ENCODE measurements at places on chromosomes 2 and 18.

DNA sequence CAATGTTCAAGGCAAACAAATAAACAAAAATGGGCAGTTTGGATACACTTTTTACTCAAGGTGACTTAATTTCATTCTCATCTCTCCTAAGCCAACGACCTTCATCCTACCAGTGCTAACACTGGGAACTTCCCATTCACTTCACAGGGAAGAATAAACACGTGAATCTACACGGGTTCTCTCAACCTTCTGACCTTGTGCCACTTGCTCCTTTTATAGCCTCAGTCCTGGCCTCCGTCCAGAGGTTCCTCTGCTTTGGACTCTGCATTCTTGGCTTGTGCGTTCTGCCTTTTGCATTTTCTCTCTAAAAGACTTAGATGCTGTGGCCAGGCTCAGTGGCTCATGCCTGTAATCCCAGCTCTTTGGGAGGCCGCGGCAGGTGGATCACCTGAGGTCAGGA lies 13.8 kb downstream of the ZNF2 start:
- no peak for DNase-seq

DNA sequence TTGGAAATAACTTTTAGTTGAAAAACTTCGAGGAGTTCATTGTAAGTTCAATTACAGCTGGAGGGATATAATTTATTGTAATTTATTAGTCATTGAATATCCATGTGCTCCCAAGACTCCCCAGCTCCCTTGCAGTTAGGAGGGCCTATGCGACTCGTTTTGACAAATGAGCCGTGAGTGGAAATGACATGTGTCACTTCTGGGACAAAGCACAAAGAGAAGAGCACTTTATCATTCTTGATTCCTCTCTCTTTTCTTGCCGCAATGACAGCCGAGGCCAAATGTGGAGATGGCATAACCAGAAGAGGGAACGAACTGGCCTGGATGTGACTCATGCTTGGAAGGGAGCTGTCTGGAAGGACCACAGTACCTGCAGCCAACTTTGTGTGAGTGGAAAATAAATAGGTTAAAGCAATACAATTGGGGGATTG lies 44.2 kb upstream of the ITSN2 start:
- DNase-seq, result no peak

GRCh38 chr2:110900191-110900590 lies 167.8 kb downstream of the ACOXL start:
- no peak for DNase-seq

DNA sequence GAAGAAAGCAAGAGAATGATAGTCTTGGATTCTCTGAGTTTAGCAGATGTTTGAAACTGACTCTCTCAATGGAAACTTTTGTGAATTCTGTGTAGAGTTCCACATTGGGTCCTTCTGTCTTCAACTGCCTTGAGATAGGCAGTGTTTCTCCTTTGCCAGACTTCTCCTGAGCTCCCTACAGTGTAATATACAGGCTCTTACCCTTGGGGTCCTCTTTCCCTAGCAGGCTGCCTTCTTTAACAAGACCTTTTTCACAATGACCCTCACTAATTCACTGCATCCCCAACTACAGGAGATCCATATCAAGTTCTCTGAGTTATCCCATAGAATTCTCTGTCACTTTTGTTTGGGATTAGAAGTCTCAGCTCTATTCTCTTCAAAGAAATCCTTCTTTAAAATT lies 513.0 kb downstream of the XIRP2 start:
- DNase-seq, result no peak

GRCh38 chr2:44186810-44187209 lies 18.1 kb downstream of the PPM1B start:
- DNase-seq, result no peak

DNA sequence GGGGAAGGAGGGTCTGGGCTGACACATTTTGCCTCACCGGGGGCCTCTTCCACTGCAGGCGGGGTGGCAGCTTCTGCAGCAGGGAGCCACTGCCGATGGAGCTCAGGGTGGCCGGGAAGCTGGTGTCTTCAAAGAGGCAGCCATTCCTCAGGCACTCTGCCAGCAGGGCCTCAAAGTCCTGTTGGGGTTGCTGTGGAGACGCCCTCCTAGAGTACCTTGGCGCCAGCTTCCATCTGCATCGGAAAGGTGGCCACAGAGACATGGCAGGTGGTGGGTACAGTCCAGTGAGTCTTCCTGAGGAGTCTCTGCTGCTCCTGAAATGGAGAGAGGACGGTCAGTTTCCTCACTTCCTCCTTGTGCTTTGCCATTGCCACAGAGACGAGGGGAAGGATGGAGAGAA lies 12.1 kb downstream of the CAPN14 start:
- DNase-seq, result no peak

DNA sequence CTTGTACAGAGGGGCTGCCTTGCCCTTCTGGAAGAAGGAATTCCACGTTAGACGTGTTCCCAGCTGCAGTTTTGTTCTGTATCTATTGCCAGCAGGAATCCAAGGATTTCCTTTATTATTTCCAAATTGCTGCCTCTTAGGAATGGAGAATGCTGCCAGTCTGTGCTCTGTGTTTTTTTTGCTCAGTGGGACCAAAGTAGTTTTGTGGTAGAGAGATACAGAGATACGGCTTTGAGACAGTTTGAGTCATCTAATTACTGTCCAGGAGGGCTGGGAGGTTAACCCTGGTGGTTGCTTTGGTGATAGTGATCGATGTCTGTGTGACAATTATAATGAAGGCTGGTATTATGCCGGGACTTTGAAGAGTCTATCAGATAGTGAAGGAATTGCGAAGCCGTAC lies 26.3 kb downstream of the ASAP2 start:
- no peak for DNase-seq

GRCh38 chr2:183024339-183025095 lies 13.7 kb downstream of the NCKAP1 start:
- DNase-seq, result no peak
